Left renal cortex interstitium (tissue), 4 donors: ENCODE measurements at places on chromosomes 5 and 9. TPM values are rescaled to one million over a fixed set of nuclear protein-coding genes. Genes with fewer than 3 reads are reported as not detected.

- DNase-seq = no peak
Measured at GRCh38 chr5:81552852-81553566, 159.1 kb upstream of the ACOT12 start.

DNA sequence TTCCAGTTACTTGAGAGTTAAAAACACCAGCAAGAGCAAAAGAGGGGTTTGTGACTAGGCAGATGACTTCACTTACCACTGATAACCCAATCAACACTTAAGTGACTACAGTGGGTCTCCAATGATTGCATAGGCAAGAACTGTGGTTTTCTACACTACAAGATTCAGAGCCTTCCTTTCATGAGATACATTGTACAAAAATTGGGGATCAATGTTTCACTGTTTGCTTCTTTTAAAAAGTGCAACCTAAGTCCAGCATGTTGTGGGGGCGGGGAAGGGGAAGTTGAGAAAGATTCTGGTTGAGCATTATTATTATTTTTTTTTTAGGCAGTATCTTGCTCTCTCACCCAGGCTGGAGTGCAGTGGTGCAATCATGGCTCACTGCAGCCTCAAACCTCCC is 3.6 kb downstream of the IQGAP2 start:
- no peak for DNase-seq

DNA sequence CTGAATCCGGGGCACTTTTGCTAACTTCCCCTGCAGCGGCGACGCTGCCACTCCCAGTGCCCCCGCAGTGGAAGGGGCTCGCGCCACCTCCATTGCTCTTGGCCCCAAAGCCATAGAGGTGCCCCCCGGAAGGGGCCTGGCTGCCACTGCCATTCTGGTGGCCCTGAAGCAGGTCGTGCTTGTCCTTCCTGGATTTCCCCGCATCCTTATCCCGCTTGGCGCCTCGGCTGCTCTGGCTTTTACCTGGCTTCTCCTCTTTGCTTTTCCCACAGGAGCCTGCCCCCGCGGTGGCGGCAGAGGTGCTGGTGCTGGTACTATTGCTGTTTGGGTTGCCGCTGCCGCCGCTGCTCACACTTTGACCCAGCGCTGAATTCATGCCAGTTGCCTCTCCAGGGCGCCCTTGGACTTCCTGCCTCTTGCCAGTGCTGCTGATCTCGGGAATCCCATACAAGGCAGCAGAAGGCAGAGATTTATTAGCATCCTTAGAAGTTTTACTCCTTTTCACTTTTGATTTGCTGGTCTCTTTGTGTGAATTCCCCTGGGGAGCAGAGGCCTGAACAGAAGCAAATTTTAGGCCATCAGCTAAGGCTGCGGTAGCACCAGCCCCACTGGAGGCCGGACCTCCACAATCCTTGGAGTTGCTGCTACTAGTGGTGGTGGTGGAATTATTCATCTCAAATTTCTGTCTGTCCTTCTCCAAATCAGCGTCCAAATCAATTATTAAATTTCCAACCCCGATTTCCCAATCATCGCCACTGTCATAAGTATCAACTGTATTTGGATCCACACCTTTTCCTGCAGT is 2.1 kb downstream of the ZNF608 start:
- peak; percentile 74 for DNase-seq

- no peak for DNase-seq
Measured at GRCh38 chr5:9363026-9363425, 182.8 kb downstream of the SEMA5A start.

DNA sequence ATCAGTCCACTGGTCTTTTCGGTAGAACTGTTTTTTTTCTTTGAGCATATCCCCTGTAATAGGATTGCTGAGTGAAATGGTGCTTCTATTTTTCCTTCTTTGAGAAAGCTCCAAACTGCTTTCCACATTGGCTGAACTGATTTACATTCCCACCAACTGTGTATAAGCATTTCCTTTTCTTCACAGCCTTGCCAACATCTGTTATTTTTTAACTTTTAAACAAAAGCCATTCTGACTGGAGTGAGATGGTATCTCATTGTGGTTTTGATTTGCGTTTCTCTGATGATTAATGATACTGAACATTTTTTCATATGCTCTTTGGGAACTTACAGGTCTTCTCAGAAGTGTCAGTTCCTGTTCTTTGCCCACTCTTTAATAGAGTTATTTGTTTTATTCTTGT is 764.7 kb downstream of the MTRR start:
- DNase-seq = no peak

- no peak for DNase-seq
Measured at GRCh38 chr9:115747731-115748130, 405.9 kb upstream of the PAPPA start.

DNA sequence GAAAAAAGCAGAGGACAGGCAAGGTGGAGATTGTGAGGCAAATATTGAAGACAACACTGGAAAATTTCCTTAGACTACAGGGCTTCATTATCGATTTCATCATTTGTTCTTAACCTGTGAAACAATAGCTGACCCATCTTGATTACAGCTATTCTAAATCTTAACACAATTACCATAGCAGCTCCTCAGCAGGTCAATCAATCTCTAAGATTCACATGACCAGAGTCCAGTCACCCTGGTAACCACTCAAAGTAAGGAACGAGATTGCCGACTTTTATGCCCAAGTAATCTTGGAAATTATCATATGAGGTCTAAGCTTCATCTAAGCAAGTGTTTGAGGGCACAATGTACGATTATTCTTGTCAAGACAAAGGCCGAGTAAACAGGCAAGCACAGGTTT is 93.8 kb downstream of the TTC39B start:
- DNase-seq = no peak

DNA sequence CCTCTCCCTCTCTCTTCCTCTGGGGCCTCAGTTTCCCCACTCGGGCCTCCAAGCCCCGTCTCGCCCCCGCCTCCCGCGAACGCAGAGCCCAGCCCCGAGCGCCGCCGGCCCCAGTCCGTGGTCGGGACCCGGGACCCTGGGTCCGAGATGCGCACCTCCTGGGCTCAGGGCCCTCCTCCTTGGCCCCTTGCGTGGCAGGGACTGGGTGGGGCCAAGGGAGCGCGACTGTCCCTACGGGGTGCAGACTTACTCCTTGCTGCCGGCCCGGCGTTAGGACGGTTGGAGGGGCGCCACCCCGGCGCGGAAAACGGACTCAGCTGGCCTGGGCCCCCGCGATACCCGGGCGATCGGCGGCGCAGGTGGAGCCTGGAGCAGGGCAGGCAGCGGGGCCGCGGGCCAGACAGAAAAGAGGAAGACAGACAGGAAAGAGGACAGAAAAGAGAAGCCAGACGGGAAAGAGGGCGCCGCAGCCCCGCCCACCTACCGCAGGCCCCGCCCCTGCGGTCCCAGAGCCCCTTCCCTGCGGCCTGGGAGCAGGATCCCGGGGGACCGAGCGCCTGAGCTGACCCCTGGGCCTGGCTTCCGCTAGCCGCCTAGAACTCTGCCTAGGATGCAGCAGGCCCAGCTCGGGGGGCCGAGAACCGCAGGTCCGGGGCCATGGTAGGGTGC is at the start of gene GBGT1:
TSS of gene GBGT1 (minus strand) at position 411 of the 669 bp plus-strand sequence. CDS start 1,502 bp downstream, outside the sequence.
- no peak for DNase-seq

- no peak for DNase-seq
Measured at GRCh38 chr5:6638236-6638635, 5.0 kb downstream of the SRD5A1 start.

GRCh38 chr5:17184588-17184987 is 32.8 kb upstream of the BASP1 start:
- no peak for DNase-seq

- no peak for DNase-seq
Measured at GRCh38 chr5:6222121-6222520, 156.2 kb downstream of the MED10 start.

DNA sequence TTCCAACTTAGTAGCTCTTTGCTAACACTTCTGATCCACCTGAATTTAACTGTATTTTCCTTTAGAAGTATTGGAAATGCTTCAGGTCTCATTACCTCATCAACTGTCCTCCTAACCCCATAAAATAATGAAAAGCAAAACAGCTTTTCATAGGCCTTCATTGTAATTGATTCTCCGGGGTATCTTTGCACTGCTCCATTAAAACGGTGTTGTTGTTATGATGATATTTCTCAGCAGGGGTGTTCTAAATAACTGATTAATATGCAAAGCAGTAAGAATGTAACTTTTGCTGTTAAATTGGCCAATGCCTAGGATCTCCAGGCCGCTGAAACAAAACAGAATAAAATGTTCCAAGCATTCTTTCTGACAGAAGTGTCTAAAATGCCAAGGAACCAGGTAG is 1983.2 kb downstream of the EFNA5 start:
- no peak for DNase-seq

- no peak for DNase-seq
Measured at GRCh38 chr9:77424993-77425392, 223.1 kb downstream of the GNA14 start.

DNA sequence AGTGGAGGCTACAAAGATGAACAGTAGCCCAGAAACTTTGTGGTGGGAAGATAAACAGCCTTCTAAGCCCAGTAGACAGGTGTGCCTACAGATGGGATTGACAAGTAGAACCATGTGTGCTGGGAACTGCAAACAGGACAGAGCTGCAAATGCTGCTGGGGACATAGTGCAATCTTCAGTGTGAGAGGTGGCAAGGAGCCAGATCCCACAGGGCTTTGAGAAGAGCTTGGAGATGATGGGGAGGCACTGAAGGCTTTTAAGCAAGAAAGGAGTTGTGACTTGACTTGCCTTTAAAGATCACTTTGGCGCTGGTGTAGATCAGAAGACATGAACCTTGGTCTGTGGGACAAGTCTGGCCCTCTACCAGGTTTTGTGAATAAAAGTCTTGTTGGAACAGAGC is 675.2 kb downstream of the ACTL7B start:
- DNase-seq = no peak

GRCh38 chr9:69176471-69177171 is 2.5 kb downstream of the TJP2 start:
- no peak for DNase-seq

- peak; percentile 24 for DNase-seq
Measured at GRCh38 chr5:97297063-97297703, 114.1 kb upstream of the RIOK2 start.

- DNase-seq = no peak
Measured at GRCh38 chr5:17415321-17415758, 82.7 kb upstream of the TAF11L2 start.

DNA sequence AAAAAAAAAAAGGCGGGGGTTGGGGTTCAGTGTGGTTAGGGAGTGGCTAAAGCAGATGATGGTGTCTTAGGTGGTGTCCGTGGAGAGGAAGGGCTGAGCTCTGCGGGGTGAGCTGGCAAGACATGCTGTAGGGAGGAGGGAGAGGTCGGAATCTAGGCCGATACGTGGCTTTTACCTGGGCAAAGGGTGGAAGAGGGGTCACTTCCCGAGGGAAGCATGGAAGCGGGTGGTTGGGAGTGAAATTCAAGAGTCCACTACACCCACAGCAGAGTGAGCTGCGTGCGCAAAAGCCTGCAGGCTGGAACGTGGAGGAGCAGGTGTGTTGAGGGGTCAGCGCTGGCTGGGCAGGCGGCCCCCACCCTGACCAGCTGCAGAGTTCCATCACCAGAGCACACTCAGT is 17.8 kb downstream of the TBC1D9B start:
- no peak for DNase-seq

DNA sequence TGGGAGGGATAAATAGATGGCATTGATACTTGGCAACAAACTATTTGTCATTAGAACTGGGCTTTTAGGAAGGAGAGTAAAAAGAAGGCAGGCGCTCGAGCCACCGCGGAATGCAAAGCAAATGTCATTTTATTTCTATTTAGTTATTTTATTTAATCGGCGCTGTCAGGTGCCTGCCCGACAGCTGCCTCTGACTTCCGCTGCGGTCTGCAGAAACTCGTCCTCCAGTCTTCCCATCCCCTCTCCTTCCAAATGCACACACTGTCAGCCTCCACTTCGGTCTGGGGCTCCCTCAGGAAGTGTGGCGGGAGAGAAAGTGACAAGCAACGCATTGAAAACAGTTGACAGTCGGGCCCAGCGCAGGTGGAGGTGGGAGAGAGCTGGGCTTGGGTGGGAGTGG is 29.3 kb downstream of the ASS1 start:
- no peak for DNase-seq

DNA sequence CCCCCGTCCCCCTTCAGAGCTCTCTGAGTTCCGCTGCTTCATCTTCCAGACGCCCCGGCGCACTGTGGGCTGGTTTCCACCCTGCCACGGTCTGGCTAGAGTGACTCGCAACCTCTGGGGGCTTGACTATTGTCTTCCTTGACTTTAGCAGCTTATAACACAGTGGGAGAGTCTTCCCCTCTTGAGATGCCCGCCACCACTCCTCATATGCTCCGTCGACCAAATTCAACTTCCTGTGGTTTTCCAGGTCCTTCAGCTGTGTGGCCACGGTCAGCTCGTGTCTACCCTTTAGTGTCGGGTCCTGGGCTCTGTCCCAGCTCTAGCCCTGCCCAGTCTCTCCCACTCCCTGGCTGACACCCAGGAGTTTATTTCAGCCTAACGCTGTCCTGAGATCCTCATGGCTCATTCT is 28.2 kb upstream of the NCS1 start:
- DNase-seq = no peak

- DNase-seq = no peak
Measured at GRCh38 chr5:178131446-178131996, 707 bp downstream of the RMND5B start.

DNA sequence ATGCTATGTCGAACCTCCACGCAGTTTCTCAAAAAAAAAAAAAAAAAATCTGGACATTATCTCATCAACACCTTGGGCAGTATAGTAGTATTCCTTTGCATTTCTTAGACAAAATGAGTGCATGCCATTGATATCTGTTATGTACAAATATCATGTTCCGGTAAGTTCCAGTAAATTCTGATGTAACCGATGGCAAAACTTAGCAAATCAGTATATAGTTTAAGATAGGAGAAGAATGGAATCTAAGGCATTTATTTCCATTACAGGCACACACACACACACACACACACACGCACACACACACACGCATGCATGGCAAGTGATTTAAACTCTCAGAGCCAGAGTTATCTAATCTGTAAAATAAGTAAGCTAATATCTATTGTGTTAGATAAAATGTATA is 356.5 kb upstream of the TUSC1 start:
- no peak for DNase-seq

- DNase-seq = no peak
Measured at GRCh38 chr9:8652255-8652654, 852.7 kb upstream of the DMAC1 start.

GRCh38 chr5:127892467-127893207 is 189.4 kb downstream of the CCDC192 start:
- no peak for DNase-seq

DNA sequence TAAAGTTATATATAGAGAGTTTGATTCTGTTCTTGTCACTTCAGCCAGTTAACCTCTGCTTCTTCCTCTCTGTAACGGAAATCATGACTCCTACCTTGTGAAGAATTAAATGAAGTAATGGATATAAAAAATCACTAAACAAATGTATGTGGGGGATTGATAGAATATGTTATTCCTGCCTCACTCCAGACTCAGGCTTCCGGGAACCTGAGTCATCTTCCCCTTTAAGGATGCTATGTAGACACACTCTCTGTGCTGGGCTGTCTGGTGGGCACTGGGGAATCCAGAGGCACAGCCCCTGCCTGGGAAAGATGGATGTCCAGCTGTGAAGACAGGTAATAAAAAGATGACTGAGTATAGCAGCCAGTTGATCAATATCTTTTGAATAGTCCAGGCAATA is 77.4 kb downstream of the ZNF618 start:
- no peak for DNase-seq

The HTR1A gene
- not detected for polyA plus RNA-seq

The DHX29 gene
- polyA plus RNA-seq = 41.4 TPM

The HAVCR1 gene
- 3.3 TPM for polyA plus RNA-seq

The C5orf58 gene
- polyA plus RNA-seq = 0.11 TPM

The ST6GALNAC4 gene
- 16.6 TPM for polyA plus RNA-seq

The SPTLC1 gene
- 100 TPM for polyA plus RNA-seq

The PKD2L2 gene
- polyA plus RNA-seq = not detected

The PRRC2B gene
- 152 TPM for polyA plus RNA-seq

The PLAC8L1 gene
- polyA plus RNA-seq = 0.38 TPM

The IFNA21 gene
- polyA plus RNA-seq = not detected

The IFNA13 gene
- polyA plus RNA-seq = not detected
